ENCODE measurements at places on chromosomes 11 and 22. TPM values are rescaled to one million over a fixed set of nuclear protein-coding genes. Genes with fewer than 3 reads are reported as not detected.

Gene LGALS12
- total RNA-seq, result not detected

Gene DDTL
- 0.36 TPM for total RNA-seq

Gene RASL10A
- not detected for total RNA-seq

Gene GSTT2
- total RNA-seq, result 1.4 TPM

Gene MMP11
- total RNA-seq, result 1.4 TPM

Gene SLC6A5
- not detected for total RNA-seq

Gene CSF2RB
- total RNA-seq, result not detected

Gene SSTR3
- total RNA-seq, result under 0.01 TPM

Gene DDT
- 58.9 TPM for total RNA-seq

Gene NXPE1
- not detected for total RNA-seq
